Right atrium auricular region (tissue), 2 donors: ENCODE measurements at places on chromosomes 3 and 15. TPM values are rescaled to one million over a fixed set of nuclear protein-coding genes. Genes with fewer than 3 reads are reported as not detected.

DNA sequence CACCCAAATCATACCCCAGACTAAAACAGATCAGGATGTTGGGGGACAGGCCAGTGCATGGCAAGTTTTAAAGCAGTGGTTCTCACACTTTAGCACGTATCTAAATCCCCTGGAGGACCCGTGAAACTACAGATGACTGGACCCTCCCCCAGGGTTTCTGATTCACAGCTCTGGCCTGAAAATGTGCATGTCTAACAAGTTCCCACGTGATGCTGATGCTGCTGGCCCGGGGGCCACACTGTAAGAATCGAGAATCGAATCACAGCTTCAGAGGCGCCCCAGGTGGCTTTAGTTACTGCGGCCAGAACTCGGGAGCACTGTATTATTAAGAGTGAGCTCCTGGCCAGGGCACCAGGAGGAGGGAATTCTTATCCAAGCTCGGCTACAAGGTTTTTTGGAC, 11.6 kb downstream of the ADAMTS17 start:
- H3K4me3 ChIP-seq: no peak overlapping the region
- no peaks in the 10 kb centered on the region for H3K36me3 ChIP-seq
- peak; percentile 50 for DNase-seq
- peaks cover 7% of the 10 kb centered on the region for H3K4me1 ChIP-seq

DNA sequence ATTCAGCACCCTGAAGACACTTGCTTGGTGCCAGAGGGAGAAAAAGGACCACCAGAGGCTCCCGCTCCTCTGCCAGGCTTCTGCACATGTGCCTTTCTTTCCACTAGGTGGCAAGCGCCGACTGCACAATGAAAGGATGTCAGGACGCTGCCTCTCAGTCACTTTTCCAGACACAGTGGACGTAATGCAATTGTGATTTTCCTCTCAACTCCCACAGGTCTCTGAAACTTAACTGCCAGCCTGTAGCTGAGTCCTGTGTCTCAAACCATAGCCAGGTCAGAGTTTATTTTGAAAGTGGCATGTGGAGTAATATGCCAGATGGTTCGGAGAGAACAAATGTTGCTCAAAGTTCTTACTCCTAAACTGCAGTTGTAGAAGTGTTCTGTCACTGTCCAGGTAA, 162.9 kb downstream of the ITPR1 start:
- H3K27me3 ChIP-seq: no peaks in the 10 kb centered on the region
- no peak overlapping the region for H3K27ac ChIP-seq
- no peak overlapping the region for H3K4me3 ChIP-seq
- peaks cover 31% of the 10 kb centered on the region for H3K36me3 ChIP-seq
- peaks cover 14% of the 10 kb centered on the region for H3K4me1 ChIP-seq

DNA sequence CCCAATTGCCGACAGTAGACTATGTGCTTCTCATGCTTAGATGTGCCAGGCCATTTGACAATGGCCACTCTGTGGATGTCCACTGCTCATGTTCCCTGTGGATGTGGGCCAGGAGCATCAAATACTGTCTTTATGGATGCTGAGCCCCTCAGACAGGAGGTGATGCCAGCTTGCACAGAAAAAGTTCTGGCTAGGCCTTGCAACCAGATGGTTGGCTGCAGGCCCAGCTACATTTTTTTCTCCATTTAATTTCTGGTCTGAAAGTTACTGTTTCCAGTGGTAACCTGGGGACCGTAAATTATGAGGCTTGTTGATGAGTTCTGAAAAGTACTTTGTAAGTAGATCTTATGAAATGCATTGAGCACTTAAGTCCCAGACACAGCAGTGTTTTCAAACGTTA, 228.5 kb downstream of the CHL1 start:
- DNase-seq: no peak
- no peaks in the 10 kb centered on the region for H3K27me3 ChIP-seq
- no peaks in the 10 kb centered on the region for H3K36me3 ChIP-seq
- H3K27ac ChIP-seq: no peak overlapping the region
- H3K4me3 ChIP-seq: no peak overlapping the region

GRCh38 chr15:70627734-70628548, 135.4 kb downstream of the UACA start:
- no peak overlapping the region for H3K27ac ChIP-seq
- no peaks in the 10 kb centered on the region for H3K27me3 ChIP-seq
- no peaks in the 10 kb centered on the region for H3K36me3 ChIP-seq
- no peak for DNase-seq
- H3K4me1 ChIP-seq: no peaks in the 10 kb centered on the region
- H3K4me3 ChIP-seq: no peak overlapping the region

- H3K27ac ChIP-seq: peak overlapping the region; percentile 44
- no peak for DNase-seq
- H3K4me3 ChIP-seq: peak overlapping the region; percentile 40
- H3K4me1 ChIP-seq: no peaks in the 10 kb centered on the region
- no peaks in the 10 kb centered on the region for H3K36me3 ChIP-seq
- no peaks in the 10 kb centered on the region for H3K27me3 ChIP-seq
Observed at GRCh38 chr15:28099555-28100140, 533 bp upstream of the OCA2 start.

DNA sequence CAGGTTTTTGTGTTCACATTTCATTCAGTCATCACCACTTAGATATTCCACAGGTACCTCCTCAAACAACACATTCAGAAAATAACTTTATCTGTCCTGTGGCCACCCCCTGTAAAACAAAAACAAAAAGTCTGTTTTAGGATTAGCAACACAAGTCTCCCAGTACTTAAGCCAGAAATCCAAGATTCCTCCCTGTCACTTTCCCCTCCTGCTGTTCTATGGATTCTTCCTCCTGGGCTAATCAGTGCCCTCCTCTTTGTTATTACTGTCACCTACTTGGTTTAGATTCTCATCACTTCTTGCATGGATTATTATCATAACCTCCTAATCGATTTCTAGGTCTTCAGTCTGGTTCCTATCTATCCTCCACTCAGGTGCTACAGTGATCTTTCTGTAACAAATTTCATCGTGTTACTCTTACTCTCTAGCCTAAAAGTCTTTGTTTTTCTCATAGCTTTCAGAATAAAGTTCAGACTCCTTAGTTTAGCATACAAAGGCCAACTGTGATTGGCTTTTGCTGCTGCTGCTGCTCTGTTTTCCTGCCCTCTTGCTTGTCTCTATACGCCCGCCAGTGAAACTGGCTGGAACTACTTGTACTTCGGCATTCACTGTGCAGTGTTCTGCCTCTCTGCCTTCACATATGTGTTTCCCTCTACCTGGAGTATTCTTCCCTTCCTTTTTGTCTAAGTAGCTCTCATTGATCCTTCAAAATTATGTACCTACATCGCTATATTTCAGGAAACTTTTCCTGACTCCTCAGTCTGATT, 32.2 kb downstream of the PPP2R3A start:
- no peak overlapping the region for H3K4me3 ChIP-seq
- H3K4me1 ChIP-seq: no peaks in the 10 kb centered on the region
- DNase-seq: no peak
- H3K27me3 ChIP-seq: no peaks in the 10 kb centered on the region
- no peaks in the 10 kb centered on the region for H3K36me3 ChIP-seq

GRCh38 chr15:42270996-42271395, 2.0 kb upstream of the GANC start:
- H3K4me1 ChIP-seq: peaks cover 42% of the 10 kb centered on the region
- H3K4me3 ChIP-seq: no peak overlapping the region
- H3K36me3 ChIP-seq: peaks cover 22% of the 10 kb centered on the region
- no peaks in the 10 kb centered on the region for H3K27me3 ChIP-seq
- DNase-seq: no peak
- no peak overlapping the region for H3K27ac ChIP-seq

GRCh38 chr3:196889844-196890708, 22.4 kb downstream of the SENP5 start:
- H3K27ac ChIP-seq: no peak overlapping the region
- peaks cover 8% of the 10 kb centered on the region for H3K4me1 ChIP-seq
- peaks cover 10% of the 10 kb centered on the region for H3K36me3 ChIP-seq

PARP16 gene
- total RNA-seq: 5.8 TPM

- DNase-seq: no peak
- no peaks in the 10 kb centered on the region for H3K4me1 ChIP-seq
- H3K4me3 ChIP-seq: no peak overlapping the region
- no peak overlapping the region for H3K27ac ChIP-seq
- no peaks in the 10 kb centered on the region for H3K27me3 ChIP-seq
Observed at GRCh38 chr3:170154084-170154483, 27.4 kb downstream of the PHC3 start.

TXNRD3 gene
- 5.0 TPM for total RNA-seq

DNA sequence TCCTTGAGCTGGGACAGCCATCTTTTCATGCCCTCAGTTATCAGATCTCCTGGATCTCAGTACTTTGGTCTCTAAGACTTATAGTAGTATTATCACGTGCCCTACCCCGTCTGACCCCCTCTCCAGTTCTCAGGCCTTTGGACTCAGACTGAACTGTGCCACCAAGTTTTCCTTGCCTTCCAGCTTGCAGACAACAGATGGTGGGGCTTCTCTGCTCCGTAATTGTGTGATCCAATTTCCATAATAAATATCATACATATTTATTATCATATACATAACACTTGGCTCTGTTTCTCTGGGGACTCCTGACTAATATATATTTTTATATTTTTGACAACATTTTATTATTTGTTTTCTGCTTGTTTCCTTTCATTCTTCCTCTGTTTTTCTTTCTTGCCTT, 458.8 kb upstream of the SEMA6D start:
- H3K27me3 ChIP-seq: no peaks in the 10 kb centered on the region
- no peak for DNase-seq
- H3K4me1 ChIP-seq: no peaks in the 10 kb centered on the region
- H3K36me3 ChIP-seq: no peaks in the 10 kb centered on the region

GRCh38 chr3:174362556-174362955, 496.6 kb upstream of the NAALADL2 start:
- H3K36me3 ChIP-seq: no peaks in the 10 kb centered on the region
- no peak for DNase-seq
- no peaks in the 10 kb centered on the region for H3K27me3 ChIP-seq

GRCh38 chr15:61227269-61227949, 1.7 kb downstream of the RORA start:
- no peaks in the 10 kb centered on the region for H3K4me1 ChIP-seq
- H3K4me3 ChIP-seq: peak overlapping the region; percentile 78
- peak overlapping the region; percentile 42 for H3K27ac ChIP-seq
- no peaks in the 10 kb centered on the region for H3K36me3 ChIP-seq

- H3K27me3 ChIP-seq: no peaks in the 10 kb centered on the region
- H3K36me3 ChIP-seq: no peaks in the 10 kb centered on the region
- no peak overlapping the region for H3K27ac ChIP-seq
- peaks cover 3% of the 10 kb centered on the region for H3K4me1 ChIP-seq
- no peak overlapping the region for H3K4me3 ChIP-seq
Observed at GRCh38 chr3:99468918-99469317, 169.5 kb upstream of the COL8A1 start.

DNA sequence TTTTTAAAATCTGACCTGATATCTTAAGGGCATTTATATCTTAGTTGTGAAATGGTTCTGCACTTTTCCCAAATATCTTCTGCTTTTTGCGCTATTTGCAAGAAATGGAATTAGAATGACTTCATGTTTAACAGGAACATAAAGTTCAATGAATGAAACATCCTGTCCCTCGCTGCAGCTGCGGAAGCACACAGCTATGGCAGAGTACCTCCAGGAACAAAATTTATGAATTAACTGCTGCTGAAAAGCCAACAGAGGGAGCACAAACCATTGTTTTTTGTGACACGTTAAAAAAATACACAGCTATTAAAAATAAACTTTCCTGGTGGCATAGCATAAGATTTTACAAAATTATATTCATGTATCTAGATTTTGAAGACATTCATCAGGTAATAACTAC, 404.4 kb upstream of the MDFIC2 start:
- peaks cover 9% of the 10 kb centered on the region for H3K4me1 ChIP-seq
- no peak overlapping the region for H3K4me3 ChIP-seq
- DNase-seq: no peak
- H3K27ac ChIP-seq: no peak overlapping the region
- H3K36me3 ChIP-seq: no peaks in the 10 kb centered on the region
- no peaks in the 10 kb centered on the region for H3K27me3 ChIP-seq

- H3K27ac ChIP-seq: no peak overlapping the region
- H3K27me3 ChIP-seq: no peaks in the 10 kb centered on the region
- H3K36me3 ChIP-seq: no peaks in the 10 kb centered on the region
- no peak overlapping the region for H3K4me3 ChIP-seq
Observed at GRCh38 chr3:68483041-68483440, 449.3 kb downstream of the TAFA4 start.

NOX5 gene
- 0.19 TPM for total RNA-seq

- H3K36me3 ChIP-seq: no peaks in the 10 kb centered on the region
- H3K27ac ChIP-seq: no peak overlapping the region
- peaks cover 25% of the 10 kb centered on the region for H3K4me1 ChIP-seq
- no peaks in the 10 kb centered on the region for H3K27me3 ChIP-seq
- no peak overlapping the region for H3K4me3 ChIP-seq
Observed at GRCh38 chr15:25673972-25674371, 189.2 kb downstream of the ATP10A start.

DNA sequence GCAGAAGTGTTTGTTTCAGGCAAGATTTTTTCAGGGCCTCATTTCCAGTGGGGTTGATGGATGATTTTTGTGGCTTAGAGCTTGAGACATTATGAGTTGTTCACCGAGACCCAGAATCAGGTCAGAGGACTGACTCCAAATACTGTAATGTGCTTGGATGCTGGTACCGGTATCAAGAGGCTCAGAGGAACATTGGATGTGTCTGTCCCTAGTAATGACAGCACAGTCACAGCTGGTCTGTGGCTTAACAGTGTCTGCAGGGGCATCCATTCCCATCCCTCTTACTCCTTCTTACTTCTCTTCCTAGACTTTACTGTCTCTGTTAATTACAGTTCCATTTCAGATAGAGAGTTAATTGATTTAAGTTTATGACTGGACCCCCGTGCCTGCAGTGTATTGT, 107.8 kb downstream of the PTPRG start:
- H3K27ac ChIP-seq: no peak overlapping the region
- no peaks in the 10 kb centered on the region for H3K36me3 ChIP-seq
- no peaks in the 10 kb centered on the region for H3K27me3 ChIP-seq
- H3K4me1 ChIP-seq: no peaks in the 10 kb centered on the region
- no peak for DNase-seq

DNA sequence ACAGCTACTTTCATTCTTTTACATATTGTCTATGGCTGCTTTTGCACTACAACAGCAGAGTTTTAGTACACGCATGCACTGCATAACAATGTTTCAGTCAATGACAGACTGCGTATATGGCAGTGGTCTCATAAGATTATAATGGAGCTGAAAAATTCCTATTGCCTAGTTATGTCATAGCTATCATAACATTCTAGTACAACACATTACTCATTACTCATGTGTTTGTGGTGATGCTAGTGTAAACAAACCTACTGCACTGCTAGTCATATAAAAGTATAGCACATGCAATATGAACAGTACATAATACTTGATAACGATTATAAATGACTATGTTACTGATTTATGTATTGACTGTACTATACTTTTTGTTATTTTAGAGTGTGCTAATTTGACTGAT, 47.9 kb downstream of the QTRT2 start:
- no peaks in the 10 kb centered on the region for H3K4me1 ChIP-seq
- no peaks in the 10 kb centered on the region for H3K27me3 ChIP-seq
- no peaks in the 10 kb centered on the region for H3K36me3 ChIP-seq
- H3K27ac ChIP-seq: no peak overlapping the region

C3orf33 gene
- total RNA-seq: 5.3 TPM

ANKRD63 gene
- 1.3 TPM for total RNA-seq

- no peak for DNase-seq
- no peaks in the 10 kb centered on the region for H3K4me1 ChIP-seq
- no peaks in the 10 kb centered on the region for H3K27me3 ChIP-seq
- H3K4me3 ChIP-seq: no peak overlapping the region
Observed at GRCh38 chr3:129493206-129493605, 35.2 kb upstream of the RHO start.

MYO5A gene
- 12.3 TPM for total RNA-seq

GRCh38 chr15:78641749-78642275, 802 bp upstream of the CHRNB4 start:
- H3K4me3 ChIP-seq: no peak overlapping the region
- no peak for DNase-seq
- H3K36me3 ChIP-seq: no peaks in the 10 kb centered on the region
- no peaks in the 10 kb centered on the region for H3K27me3 ChIP-seq
- no peaks in the 10 kb centered on the region for H3K4me1 ChIP-seq
